ENCODE measurements at places on chromosomes 5 and 9. TPM values are rescaled to one million over a fixed set of nuclear protein-coding genes. Genes with fewer than 3 reads are reported as not detected.

CDKN2B gene
- 29.1 TPM for total RNA-seq

PCDHGC4 gene
- 0.58 TPM for total RNA-seq

FYB1 gene
- not detected for total RNA-seq

PTGDS gene
- total RNA-seq = 16.1 TPM

SGTB gene
- 26.6 TPM for total RNA-seq

FRMD3 gene
- 0.86 TPM for total RNA-seq

ZFAND5 gene
- 50.7 TPM for total RNA-seq

BSPRY gene
- total RNA-seq = not detected

ZDHHC11B gene
- not detected for total RNA-seq

KCTD16 gene
- 0.18 TPM for total RNA-seq

IL9 gene
- not detected for total RNA-seq

PAEP gene
- not detected for total RNA-seq

GPX3 gene
- total RNA-seq = 2.7 TPM

MGAT4B gene
- total RNA-seq = 104 TPM

NME5 gene
- total RNA-seq = 0.86 TPM

LIFR gene
- 20.5 TPM for total RNA-seq

KCNT1 gene
- total RNA-seq = not detected

ADAMTS6 gene
- 28.2 TPM for total RNA-seq

OR1B1 gene
- total RNA-seq = not detected

STPG3 gene
- total RNA-seq = not detected

BARX1 gene
- total RNA-seq = not detected

FSD1L gene
- total RNA-seq = 1.2 TPM

CDKN2A gene
- 52.5 TPM for total RNA-seq

SAPCD2 gene
- total RNA-seq = 17.3 TPM

PCDHB4 gene
- total RNA-seq = not detected

DHFR gene
- total RNA-seq = 64.2 TPM

KIF12 gene
- not detected for total RNA-seq

ARSI gene
- total RNA-seq = 1.2 TPM

CCDC192 gene
- total RNA-seq = not detected

PLCXD3 gene
- 5.7 TPM for total RNA-seq

ARL14EPL gene
- total RNA-seq = 0.29 TPM

MARCOL gene
- not detected for total RNA-seq

SNAPC4 gene
- 9.5 TPM for total RNA-seq

ENTREP1 gene
- not detected for total RNA-seq

ANKRD34B gene
- not detected for total RNA-seq

CD72 gene
- 0.35 TPM for total RNA-seq

RNF224 gene
- total RNA-seq = not detected

ARID3C gene
- total RNA-seq = 0.58 TPM

PCDHGA9 gene
- 0.86 TPM for total RNA-seq

GARIN3 gene
- total RNA-seq = not detected

TTC23L gene
- total RNA-seq = not detected

TMEM232 gene
- total RNA-seq = 1.2 TPM

CEMIP2 gene
- total RNA-seq = 75.8 TPM

ZNG1C gene
- total RNA-seq = 12.1 TPM

LRRC26 gene
- total RNA-seq = not detected

TNFSF8 gene
- not detected for total RNA-seq

ADGRD2 gene
- total RNA-seq = not detected

HTR1A gene
- not detected for total RNA-seq

TRIP13 gene
- total RNA-seq = 48.1 TPM

OTP gene
- not detected for total RNA-seq

PHYHD1 gene
- total RNA-seq = 5.5 TPM
